ENCODE measurements at places on chromosomes 4 and X.

DNA sequence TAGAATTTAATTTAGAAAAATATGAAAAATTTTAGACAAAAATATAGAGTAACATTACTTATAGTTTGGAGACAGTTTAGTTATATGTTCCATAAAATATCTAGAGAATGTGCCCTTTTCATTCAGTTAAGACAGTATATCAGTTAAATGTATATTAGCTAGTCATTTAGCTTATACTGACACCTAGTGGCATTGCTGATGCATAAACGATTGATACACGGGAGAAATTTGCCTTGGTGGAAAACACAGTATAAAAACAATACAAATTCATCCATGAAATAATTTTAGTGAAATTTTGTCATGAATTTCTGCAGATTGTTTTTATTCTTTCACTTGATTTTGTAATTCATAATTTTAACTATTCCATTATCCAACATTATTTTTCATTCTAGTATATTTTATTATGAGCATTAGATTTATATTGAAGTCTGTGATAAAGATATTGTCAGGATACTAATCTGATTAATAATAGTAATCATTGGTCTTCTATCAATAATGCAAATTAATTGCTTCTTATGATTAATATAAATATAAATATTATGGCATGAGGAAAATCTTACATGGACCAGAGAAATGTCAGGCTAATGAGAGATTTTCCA is 219.0 kb downstream of the TLL1 start:
- DNase-seq, result peak; percentile 33

DNA sequence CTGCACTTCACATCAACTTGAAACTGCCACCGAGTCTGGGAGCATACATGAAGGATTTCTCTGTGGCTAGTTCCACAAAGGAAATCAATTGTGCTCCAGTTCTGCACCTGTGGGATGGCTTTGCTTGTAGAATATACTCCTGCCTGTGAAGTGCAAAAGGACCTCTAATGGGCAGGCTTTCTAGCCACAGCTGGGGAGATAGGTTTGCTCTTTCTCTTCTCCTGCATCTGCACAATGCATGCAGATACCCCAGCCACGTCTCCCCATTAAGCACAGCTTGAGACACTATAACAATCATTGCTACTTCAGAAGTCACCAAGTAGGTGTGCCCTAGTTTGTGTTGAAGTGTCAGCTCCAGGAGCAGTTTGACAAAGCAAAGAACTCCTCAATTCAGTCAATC is 364.6 kb downstream of the ZIC3 start:
- DNase-seq, result no peak

GRCh38 chr4:143383005-143383574 is 46.4 kb downstream of the GAB1 start:
- no peak for DNase-seq

- no peak for DNase-seq
These were observed 34.3 kb upstream of the HTRA3 start for GRCh38 chr4:8235224-8235623.

DNA sequence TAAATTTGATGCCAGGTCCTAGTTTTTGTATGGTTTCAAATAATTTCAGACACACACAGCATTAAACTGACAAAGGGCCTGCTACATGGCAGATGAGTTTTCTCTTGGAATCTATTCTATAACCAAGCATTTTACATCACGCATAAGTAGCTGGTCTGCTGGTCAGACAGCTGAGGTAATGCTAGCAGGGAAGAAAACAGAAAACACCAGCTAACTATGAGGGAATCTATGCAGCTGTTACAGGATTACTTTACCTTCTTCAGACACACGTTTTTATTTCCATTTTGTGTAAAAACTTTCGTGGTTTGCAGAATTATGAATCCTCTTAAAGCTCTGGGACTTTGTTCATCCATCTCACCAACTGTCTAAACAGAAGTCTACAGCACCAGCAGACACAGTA is 42.0 kb downstream of the MFAP3L start:
- no peak for DNase-seq

DNA sequence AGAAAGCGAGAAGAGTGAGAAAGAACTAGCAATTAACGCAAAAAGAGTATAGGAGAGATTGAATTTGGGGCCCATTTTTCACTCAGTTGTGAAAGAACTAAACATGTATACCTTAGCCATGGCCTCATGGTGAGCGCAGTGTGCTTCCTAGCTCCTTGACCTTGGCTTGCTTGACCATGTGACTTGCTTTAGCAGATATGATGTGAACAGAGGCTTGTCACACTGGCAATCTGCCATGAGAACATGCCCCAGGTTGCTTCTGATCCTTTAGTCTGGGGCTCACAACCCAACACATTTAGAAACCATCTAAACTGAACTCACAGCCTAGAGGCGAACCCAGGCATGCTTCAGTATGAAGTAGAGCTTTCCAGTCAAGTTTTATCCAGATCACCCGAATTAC is 260.1 kb upstream of the FTHL17 start:
- no peak for DNase-seq

- DNase-seq, result peak; percentile 17
These were observed 26.8 kb downstream of the MGST2 start for GRCh38 chr4:139692309-139693012.

GRCh38 chr4:148162991-148163390 is 279.2 kb downstream of the NR3C2 start:
- no peak for DNase-seq

GRCh38 chr4:184448141-184448540 is 26.2 kb downstream of the IRF2 start:
- no peak for DNase-seq

GRCh38 chr4:80009806-80010205 is 63.2 kb downstream of the ANTXR2 start:
- no peak for DNase-seq

- no peak for DNase-seq
These were observed 116.9 kb downstream of the RASL11B start for GRCh38 chr4:52979020-52979419.

DNA sequence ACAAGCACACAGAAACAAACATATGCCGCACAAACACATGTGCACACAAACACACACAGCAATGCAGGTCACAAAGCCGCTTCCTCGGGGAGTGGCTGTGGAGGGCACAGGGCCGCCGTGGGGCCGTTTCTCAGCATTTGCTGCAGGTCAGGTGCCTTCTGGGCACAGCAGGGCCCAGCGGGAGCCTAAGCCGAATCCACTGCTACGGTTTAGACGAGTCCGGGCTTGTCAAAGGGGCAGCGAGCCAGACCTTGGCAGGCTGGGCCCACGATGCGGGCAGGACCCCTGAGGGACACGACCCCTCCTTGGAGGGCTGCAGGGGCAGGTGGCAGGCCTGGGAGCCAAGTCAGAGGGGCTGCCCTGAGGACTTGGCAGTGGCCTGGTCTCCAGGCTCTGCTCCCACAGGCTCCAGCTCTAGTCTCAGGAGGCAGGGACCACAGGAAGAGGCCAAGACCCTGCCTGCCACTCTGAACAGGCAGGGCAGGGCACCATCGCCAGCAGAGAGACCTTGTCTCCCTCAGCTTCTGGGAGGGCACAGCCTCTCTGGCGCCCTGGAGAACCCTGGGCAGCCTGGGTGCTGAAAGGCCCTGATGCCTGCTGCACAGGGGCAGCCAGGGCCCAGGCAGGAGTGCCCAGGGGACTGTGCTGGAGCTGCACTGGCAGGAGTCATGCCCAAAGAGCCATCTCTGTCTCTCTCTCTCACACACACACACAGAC is 5.5 kb upstream of the ATP2B3 start:
- DNase-seq, result no peak

GRCh38 chrX:122565952-122566351 is 618.1 kb upstream of the GRIA3 start:
- no peak for DNase-seq

DNA sequence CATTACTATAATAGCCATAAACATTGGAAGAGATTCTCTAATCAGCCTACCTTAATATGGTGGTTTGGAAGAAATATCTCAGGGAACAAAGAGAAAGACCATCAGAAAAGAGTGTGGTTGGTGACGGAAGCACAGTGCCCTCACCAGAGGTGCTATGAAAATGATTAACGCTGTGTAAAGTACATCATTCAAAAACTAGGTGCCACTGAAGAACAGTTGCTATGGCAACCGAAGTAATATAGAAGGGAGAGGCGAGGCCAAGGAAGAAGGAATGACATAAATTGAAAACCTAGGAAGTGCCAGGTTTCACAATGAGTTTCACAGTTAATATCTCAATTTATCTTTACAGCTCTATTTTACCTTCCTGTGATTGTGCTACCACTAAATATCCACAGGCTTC is 57.0 kb upstream of the ARSJ start:
- no peak for DNase-seq

DNA sequence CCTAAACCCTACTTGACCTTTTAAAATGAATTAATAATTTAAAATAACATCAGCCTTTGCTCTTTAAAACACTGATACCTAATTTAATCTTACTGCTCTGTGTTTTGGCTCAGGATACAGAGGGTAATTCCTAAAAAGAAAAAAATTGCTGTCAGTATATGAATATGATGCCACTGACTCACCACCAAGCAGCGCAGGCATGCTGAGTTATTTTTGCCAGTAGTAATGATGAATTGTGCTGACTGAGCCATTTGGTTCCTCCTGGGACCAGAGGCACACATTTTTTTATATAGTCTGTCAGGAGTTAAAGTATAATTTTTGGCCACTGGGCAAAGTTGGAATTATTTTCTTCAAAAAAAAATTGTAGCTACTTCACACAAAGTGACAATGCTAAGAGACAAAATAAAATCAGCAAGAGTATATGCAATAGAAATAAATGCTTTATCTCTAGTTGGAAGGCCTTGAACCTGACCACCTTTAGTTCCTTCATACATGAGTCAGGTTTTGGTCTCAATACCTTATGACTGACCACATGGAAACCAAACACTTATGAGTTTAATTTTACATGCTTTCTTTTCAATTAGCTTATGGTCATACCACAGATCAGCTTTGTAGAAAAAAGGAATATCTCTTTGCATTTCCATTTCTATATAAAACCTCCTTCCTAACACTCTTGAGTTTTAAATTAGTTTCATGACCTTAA is 115.1 kb downstream of the PPP3CA start:
- no peak for DNase-seq

GRCh38 chr4:149555799-149556198 is 259.8 kb downstream of the IQCM start:
- DNase-seq, result no peak

GRCh38 chr4:40750461-40751258 is 905 bp downstream of the NSUN7 start:
- no peak for DNase-seq

GRCh38 chrX:103423955-103424638 is 47.8 kb downstream of the BEX3 start:
- DNase-seq, result peak; percentile 40

DNA sequence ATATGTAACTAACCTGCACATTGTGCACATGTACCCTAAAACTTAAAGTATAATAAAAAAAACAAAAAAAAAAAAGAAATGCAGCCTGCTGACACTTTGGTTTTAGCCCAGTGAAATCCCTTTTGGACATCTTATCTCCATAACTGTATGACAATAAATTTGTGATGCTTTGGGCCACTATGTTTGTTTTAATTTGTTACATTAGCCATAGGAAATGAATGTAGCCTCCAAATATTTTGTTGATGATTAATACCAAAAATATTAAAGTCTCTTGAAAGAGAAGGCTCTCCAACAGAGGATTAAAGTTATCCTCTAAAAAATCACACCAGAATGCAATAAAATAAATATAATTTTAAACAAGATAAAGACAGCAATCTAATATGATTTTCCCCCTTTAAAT is 852.7 kb upstream of the SLIT2 start:
- no peak for DNase-seq

DNA sequence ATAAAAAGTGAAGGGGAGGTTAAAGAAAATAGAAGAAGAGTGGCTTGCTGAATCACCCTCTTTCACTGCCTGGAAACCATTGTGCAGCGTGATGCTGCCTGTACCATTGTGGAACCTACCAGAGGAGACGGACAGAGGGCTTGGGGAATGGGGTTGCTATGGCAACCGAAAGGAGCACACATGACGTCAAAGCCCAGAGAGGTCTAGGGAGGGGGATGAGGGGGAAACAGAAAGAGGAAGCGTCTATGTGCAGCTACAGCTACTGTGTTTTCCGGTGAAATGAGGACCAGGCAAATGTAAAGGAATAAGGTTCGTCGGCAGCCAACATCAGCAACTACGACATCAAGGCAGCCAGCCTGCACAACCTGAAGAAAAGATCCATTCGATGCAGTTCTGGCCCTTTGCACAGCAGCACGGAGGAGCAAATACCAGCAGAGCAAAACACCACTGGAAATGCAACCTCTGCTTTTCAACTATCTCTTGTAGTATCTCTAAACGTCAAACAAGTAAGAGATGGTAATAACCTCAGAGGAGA is at the start of gene MAPK10:
TSS of gene MAPK10 (minus strand) at position 110 of the 535 bp plus-strand sequence.
- peak; percentile 98 for DNase-seq

- no peak for DNase-seq
These were observed 169.4 kb downstream of the AMELX start for GRCh38 chrX:11462648-11463047.

GRCh38 chr4:124633285-124633941 is 79.1 kb downstream of the ANKRD50 start:
- DNase-seq, result no peak

GRCh38 chrX:8138252-8138651 is 32.8 kb downstream of the VCX2 start:
- no peak for DNase-seq

- no peak for DNase-seq
These were observed 6.5 kb downstream of the HMGN5 start for GRCh38 chrX:81195259-81195658.

DNA sequence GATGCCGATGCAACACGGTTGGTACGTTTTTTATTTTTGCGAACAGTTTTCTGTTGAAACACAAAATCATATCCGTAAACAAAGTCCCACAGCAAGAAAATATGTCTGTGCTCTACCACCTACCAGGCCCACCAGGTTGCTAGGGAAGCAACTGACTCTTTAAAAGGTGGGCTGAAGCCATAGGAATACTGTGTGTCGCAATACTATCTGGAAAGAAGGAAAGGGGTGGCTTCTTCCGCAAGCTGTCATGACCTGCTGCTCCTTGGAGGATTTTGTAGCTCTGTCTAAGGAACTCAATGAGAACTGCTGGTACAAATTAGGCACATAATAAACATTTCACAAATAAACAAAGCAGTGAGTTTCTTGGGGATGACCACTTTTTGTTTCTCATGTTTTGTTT is 46.5 kb downstream of the BEND2 start:
- no peak for DNase-seq

DNA sequence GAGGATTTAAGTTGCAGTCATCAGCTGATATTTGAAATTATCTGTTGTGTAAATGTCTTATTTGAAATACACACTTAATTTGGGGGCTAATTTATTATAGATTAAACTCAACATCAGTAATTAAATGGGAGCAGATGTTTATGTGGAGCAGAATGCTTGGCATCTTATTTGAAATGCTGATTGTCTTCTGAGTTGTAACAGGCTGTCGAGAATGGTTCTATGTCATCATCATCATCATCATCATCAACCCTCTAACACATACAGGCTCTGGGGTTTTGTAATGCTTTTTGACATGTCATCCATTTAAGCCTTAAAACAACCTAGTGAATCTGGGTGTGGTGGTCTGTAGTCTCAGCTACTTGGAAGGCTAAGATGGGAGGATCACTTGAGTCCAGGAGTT is 8.2 kb downstream of the MTMR1 start:
- no peak for DNase-seq

DNA sequence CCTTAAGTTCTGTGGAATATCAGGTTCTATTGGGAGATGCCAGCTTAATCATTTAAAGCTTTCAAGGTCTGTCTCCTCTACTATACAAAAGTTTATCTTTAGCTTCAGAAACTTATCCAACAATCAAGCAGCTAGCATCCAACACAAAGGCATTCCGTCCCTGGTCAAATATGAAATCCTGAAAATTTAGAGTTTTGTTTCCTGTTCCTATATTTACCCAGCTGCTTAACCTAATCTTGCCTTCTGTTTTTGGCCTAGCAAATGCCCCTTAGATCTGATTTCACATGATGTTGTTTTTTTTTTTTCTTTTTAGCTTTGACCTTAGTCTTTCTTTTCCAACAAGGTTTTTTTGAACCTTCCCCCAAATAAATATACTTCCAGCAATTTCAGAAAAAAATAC is 33.8 kb downstream of the FAM13A start:
- DNase-seq, result no peak
